ENCODE measurements at places on chromosomes 5 and 9. TPM values are rescaled to one million over a fixed set of nuclear protein-coding genes. Genes with fewer than 3 reads are reported as not detected.

HSDL2 gene
- 22.3 TPM for total RNA-seq

MARCOL gene
- not detected for total RNA-seq

DNA sequence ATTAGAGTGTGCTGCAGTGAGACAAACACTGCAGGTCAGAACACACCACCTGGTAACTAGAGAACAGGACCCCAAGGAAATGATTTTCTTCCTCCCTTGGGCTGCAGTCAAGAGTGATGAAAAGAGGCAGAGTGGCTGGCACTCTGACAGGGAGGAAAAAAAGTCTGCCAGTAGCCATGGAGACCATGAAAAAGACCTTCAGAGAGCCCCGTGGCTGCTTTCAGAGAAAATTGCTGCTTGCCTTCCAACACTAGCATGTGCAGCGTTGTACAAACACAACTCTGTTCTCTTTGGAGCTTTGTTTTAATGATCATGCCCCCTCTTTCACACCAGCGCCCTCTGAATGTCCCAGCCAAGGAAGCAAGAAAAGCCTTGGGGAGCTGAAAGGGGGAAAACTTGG lies 68.8 kb downstream of the ANKRD55 start:
- no peak for DNase-seq

DNA sequence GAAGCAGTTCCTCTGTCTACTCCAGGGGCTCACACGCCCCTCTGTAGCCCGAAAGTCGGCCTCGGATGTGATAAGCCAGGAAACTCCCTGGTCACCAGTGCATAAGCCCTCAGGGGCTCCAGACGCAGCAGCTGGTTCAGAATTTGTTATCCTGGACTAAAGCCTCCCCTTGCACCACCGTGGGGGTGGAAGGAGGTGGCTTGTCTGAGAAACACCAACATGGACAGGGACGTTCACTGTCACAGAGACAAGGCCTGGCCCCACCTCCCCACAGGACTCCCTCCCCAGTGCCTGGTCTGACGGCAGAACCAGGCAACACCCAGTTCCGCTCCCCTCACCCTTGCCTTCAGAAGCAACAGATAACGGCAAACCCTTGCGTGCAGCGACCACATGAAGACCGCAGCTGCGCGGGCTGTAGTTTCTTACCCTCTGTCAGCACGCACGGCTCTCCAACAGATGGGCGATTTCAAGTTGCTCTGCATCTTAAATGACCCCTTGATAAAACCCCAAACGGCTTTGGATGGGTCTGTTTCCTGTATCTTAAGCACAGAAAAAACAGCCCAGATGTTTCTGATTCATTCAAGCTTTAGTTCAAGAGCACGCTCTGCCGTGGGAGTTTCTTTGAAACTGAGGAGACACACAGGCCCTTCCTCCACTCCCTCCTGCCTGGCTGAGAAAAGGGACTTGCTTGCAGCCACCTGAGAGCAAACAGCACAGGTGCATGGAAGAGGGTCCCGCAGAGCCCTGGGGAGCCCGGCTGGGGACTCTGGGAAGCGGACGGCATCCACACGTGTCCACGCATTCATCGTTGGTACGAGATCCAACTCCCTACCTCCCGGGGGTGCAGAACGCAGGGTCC lies 44.7 kb upstream of the NKD2 start:
- DNase-seq = peak; percentile 77

- no peak for DNase-seq
Observed at GRCh38 chr9:134139081-134139480, 3.2 kb downstream of the WDR5 start.

DNA sequence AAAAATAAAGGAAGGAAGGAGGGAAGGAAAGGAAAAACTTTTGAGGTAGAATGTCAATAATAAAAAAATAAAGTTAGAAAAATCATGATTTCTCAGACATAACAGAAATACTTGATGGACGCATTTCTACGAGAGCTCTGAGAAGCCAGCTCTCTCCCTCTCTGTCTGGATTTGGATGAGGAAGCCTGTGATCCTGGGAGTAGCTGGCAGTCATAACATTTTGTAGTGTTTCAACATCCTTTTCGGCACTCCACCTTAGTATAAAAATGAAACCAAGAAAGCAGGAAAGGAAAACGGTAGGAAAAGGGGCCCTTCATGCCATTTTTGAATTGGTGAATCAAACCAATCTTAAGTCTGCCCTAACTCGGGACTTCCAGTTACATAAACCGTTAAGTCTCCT lies 321.3 kb downstream of the EPB41L4A start:
- DNase-seq = no peak

FKTN gene
- 15.8 TPM for total RNA-seq

- no peak for DNase-seq
Observed at GRCh38 chr5:61965069-61965468, 340.9 kb upstream of the KIF2A start.

DNA sequence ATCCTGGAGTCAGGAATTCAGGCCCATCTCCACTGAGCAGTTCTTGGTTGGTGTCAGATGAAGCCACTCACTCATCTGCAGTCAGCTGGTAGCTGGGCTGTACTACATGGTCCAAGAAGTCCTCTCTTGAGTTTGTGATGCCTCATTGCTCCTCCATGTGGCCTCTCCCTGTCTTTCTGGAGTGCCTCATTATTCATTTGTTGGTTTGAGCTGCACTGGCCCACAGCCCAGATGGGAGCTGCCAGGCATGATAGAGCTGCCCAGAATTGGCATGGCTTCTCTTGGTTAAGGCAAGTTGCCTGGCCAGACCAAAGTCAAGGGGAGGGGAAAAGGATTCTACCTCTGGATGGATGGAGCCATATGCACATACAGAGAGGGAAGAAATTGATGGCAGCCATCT lies 8.0 kb downstream of the PTCD2 start:
- no peak for DNase-seq

DNA sequence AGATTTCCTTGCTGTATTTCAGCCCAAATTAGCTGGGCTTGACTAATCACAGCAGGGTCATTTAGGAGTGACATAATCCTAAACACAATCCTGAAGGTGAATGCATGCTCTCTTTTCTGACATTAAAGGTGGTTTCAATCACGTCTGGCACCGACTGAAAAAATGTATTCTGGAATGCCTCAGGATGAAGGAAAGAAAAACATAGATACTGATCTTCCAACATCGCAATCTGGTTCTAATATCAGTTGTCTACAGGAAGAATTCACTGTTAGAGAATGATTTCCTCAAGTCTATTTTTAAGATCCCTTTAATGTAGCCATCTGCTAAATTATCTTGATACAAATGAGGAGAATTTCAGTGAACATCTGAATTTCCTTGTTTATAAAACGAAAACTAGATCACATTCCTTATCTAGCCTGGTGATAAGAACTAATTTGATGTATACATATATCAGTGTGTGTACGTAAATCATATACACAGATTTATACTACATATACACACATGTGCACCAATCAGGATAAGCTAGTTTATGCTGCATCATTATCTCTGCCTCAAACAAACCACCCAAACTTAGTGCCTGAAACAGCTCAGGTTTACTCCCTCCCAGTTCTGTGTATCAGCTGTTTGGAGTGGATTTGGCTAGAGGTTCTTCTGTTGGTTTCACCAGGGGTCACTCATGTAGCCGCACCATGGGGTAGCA lies 31.3 kb upstream of the TAS2R1 start:
- DNase-seq = no peak

GRCh38 chr5:181024245-181025064 lies 15.6 kb upstream of the BTNL9 start:
- DNase-seq = no peak

- no peak for DNase-seq
Observed at GRCh38 chr5:168214886-168215285, 76.6 kb upstream of the WWC1 start.

PPP2CA gene
- 183 TPM for total RNA-seq

CCNI2 gene
- 8.4 TPM for total RNA-seq

STPG3 gene
- total RNA-seq = not detected

- DNase-seq = no peak
Observed at GRCh38 chr5:56464935-56465768, 232.0 kb upstream of the ANKRD55 start.
